ENCODE measurements at places on chromosomes 3 and 15.
A peak's percentile ranks its signal among the peaks of the same experiment; 100 is the strongest.

GRCh38 chr3:63877737-63878393 lies 14.2 kb downstream of the ATXN7 start:
- DNase-seq = no peak

DNA sequence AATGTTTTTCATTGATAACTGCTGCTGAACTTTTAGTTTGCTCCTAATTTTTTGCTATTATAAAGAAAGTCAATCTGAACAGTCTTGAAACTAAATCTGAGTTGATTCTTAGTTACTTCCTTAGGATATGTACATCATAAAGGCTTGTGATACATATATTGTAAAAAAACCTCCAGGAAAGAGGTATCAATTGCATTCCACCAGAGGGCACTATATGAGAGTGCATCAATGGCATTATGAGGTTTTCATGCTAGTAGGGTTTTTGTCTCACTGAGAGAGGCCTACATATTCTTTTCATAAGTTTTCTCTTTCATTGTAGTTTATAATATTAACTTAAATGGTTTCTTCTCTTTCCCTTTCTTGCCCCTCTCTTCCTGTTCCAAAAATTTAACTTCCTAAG lies 46.9 kb downstream of the PIK3R4 start:
- no peak for DNase-seq

GRCh38 chr3:50481992-50482391 lies 21.4 kb downstream of the CACNA2D2 start:
- no peak for DNase-seq

- no peak for DNase-seq
These were observed 71.9 kb downstream of the DCUN1D1 start for GRCh38 chr3:182908471-182908870.

GRCh38 chr3:118808723-118809122 lies 225.9 kb downstream of the IGSF11 start:
- DNase-seq = no peak

- no peak for DNase-seq
These were observed 32.5 kb downstream of the CA12 start for GRCh38 chr15:63349156-63349555.

DNA sequence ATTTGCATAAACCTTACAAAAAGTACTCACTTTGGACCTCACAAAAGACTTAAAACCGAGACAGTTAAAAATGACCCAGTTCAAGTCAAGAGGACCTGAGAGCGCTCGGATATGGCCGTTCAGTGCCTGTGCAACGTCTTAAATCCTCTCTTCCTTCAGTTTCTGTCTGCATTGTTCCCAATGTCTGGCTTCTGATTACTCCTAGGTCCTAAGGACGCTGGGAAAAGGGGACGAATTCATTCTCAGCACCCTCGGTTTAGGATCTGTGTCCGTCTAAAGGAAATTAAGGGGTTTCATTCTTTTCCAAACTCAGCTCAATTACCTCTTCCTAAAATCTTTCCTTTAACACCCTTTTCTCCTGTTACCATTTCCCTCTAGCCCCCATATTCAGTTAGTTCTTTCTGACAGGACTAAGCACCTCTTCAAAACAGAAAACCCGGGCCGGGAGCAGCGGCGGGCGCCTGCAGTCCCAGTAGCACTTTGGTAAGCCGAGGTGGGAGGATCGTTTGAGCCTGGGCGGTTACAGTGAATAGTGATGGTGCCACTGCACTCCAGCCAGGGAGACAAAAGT lies 970 bp downstream of the DPPA4 start:
- no peak for DNase-seq

GRCh38 chr3:77404871-77405270 lies 365.0 kb downstream of the ROBO2 start:
- no peak for DNase-seq

DNA sequence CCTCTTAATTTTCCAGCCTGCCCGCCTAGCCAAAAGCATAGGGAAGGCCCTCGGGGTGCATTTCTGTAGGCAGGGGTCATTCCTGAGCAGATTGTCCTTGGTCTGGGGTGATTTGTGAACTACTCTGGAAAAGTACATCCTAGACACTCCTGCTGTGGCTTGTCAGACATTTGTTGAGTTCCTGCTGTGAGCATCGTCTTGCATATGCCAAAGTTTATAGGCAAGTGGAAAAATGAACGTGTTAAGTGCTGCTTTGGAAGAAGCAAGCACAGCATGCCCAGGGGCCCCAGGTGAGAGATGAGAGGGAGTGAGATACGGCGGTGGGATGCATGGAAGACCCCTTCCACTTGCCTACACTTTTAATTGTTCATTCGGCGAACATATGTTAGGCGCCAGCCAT lies 237.7 kb upstream of the ST8SIA2 start:
- no peak for DNase-seq

DNA sequence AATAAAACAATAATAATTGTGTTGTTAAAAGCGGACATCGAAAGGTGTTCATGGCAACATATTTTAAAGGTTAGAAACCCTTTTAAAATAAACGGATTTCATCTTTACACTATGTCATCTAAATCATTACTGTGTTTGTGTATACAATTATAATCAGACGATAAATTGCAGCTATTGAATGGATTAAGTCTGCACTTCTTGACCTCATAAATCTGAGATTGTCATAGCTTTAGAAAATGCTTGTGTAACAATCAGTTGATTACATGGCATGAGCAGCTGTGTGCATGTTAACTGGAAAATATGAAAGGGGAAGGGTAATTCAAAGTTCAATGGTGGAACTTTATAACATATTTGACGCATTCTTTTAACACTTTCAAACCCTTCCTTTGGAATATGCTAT lies 152.4 kb upstream of the MDFIC2 start:
- DNase-seq = no peak

- no peak for DNase-seq
These were observed 214.9 kb downstream of the TCF12 start for GRCh38 chr15:57133127-57133968.

DNA sequence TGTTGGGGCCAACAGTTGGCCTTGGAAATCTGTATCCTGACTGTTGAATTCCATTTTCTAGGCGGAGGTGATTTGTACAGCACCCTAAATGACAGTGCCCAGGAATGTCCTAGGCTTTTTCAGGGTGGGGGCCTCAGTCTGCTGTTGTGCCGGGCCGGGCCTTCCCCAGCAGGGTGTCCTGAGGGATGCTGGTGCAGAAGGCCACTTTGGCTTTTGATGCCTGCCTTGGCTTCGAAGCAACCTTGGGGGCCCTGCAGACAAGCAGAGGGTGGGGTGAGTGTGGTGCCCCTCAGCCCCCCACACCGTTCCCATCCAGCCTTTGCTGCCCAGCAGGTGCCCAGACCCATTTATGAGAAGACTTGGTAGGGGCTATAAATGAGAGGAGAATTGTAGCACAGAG lies 33.0 kb downstream of the SYNM start:
- DNase-seq = no peak

GRCh38 chr15:70390723-70391122 lies 293.0 kb upstream of the TLE3 start:
- DNase-seq = no peak

GRCh38 chr3:95923496-95924210 lies 890.7 kb upstream of the EPHA6 start:
- DNase-seq = peak; percentile 39

GRCh38 chr3:139715743-139716360 lies 38.1 kb upstream of the NMNAT3 start:
- DNase-seq = no peak

DNA sequence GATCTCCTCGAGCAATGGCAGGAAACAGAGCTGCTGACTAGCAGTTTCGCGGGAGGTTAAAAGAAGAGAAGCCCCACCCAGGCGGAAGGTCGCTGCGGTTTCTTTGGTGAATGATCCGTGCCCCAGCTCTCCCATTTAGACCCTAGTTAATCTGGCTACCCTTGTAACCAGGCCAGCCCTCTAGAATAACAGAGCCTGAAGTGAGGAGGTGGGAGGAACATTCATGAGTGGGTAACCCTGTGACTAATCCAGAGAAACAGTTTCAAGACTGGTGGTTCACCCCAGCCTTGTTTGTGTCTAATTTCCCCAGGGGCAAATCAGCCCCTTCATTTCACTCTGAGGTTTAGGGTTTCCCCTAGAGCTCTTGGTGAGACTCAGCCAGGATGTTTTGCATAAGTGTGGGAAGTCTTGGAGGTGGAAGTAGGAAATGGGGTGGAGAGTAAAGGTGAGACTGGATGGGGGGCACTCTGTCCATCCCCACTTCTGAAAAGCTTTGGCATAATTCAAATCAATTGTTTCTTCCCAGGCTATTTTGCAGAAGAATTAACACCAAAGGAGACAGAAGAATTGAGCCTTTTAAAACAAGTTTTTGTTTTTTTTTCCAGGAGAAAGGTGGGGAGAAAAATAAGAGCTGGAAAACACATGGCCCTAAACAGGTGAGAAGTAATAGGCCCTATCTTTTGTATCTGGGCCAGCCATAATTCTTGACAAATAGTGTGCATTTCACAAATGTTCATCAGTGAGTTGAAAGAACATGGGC lies 303.1 kb downstream of the RPLP1 start:
- DNase-seq = peak; percentile 81

GRCh38 chr3:18618723-18619122 lies 193.6 kb upstream of the SATB1 start:
- no peak for DNase-seq

GRCh38 chr15:70770863-70771262 lies 7.5 kb upstream of the UACA start:
- DNase-seq = no peak

DNA sequence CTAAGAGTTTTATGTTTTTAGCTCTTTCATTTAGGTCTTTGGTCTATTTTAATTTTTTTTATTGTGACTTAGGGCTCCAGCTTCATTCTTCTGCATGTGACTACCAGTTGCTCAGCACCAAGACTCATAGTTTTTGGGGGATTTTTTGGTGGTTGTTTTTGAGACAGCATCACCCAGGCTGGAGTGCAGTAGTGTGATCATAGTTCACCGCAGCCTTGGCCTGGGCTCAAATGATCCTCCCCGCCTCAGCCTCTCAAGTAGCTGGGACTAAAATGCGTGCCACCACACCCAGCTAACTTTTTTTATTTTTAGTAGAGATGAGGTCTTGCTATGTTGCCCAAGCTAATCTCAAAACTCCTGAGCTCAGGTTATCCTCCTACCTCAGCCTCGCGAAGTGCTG lies 19.4 kb downstream of the CDV3 start:
- DNase-seq = no peak

- no peak for DNase-seq
These were observed 22.0 kb downstream of the LINGO1 start for GRCh38 chr15:77610731-77611130.

DNA sequence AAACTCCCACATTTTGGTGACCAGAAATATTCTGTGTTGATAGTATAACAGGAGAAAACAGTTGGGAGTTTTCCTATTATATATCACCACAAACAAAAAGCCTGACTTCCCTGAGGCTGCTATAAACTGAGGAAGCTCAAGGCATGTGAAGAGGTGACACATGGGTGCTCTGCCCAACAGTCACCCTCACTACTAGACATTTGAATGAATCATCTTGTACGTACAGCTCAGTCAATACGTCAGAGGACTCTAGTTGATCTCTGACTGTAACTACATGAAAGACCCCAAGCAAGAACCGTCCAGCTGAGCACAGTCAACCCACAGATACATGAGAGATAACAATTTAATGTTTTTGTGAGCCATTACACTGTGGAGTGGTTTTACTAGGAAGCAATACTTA lies 338.3 kb upstream of the ATP11B start:
- no peak for DNase-seq

DNA sequence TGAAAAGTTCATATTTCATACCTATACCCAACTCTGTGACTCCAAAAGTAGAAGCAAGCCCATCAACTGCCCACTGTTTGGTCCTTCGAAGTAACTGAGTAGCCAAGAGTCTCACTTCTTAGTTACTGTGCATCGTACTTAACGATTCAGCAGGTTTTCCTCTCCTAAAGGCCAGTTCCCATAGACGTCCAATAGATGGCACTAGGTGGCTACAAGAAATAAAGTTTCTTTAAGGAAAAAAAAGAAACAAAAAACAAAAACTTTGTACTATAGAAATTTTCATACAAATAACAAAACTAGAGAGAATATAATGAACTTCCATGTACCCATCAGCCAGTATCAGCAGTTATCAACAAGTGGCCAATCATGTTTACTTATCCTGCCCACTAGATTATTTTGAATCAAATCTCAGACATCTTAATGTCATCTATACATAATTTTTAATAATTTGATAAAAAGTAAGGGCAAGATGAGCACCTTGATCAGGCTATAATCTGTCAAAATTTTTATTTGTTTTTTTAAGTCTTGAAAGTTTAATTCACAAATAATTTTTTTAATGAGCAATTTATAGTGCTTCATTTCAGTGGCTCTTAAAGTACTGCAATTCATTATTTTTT lies 63.8 kb upstream of the ACP3 start:
- no peak for DNase-seq

DNA sequence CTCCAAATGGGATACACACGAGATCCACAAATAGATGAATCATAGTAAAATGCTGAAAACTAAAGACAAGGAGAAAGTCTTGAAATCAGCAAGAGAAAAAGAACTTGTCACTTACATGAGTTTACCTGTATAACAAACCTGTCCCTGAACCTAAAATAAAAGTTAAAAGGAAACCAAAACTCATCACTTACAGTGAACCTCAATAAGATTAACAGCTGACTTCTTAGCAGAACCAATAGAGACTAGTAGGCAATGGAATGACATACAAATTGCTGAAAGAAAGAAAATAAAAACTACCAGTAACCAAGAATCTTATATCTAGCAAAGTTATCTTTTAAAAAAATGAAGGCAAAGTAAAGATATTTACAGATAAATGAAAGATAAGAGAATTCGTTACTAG lies 27.4 kb downstream of the SEC22A start:
- no peak for DNase-seq

GRCh38 chr3:89300526-89300925 lies 193.1 kb downstream of the EPHA3 start:
- no peak for DNase-seq

- DNase-seq = no peak
These were observed 55.9 kb upstream of the PLCL2 start for GRCh38 chr3:16828815-16829214.

DNA sequence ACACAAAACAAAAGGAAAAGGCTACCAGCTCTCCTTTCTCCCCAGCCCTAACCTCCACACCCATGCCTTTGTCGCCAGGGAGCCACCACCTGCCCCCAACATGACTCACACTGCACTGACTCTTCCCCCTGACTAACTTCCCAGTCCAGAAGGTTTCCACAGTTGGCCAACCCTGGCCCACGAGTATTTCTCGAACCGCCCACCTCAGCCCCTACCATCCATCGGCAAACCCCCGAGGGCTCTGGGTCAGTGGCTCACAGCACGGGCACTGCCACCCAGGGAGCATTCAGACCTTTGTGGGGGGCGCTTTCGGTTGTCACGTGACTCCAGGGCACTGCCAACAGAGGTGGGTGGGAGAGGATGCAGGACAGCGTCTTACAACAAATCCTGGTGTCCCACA lies 152.3 kb downstream of the LRRC28 start:
- no peak for DNase-seq

DNA sequence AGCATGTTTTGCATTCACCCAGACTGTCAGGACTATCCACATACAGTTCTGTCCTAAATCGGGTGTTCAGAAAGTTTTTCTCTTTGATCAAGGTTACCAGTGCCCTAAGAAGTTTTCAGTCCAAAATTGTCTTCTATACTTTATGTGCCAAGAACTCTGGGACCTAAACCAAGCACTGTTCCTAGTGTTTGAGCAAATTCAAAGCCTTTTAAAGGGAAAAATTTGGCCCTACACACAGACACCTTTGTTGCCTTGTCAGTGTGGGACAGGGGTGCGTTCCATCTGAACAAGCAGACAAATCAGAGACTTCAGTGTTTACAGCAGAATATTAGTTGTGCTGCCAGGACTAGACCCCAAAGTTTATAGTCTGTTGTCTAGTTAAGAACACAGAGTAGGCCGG lies 50.6 kb downstream of the DGKG start:
- no peak for DNase-seq

- DNase-seq = no peak
These were observed 30.7 kb upstream of the RPS17 start for GRCh38 chr15:82570721-82571508.

- DNase-seq = no peak
These were observed 1291.9 kb upstream of the EPHA6 start for GRCh38 chr3:95522449-95522848.

Measured in NK-92 treated with Interleukin-12 subunit alpha and Interleukin-12 subunit beta, amount 100 ng/mL, for 24 hours (cell line).